ENCODE measurements at places on chromosomes 16 and 17. TPM values are rescaled to one million over a fixed set of nuclear protein-coding genes. Genes with fewer than 3 reads are reported as not detected.
A peak's percentile ranks its signal among the peaks of the same experiment; 100 is the strongest.

Gene SNN
- polyA plus RNA-seq, result 10.6 TPM

Gene KRT20
- not detected for polyA plus RNA-seq

Gene CNTNAP1
- polyA plus RNA-seq, result 1.1 TPM

Gene CALCOCO2
- 182 TPM for polyA plus RNA-seq

Gene RAB37
- 125 TPM for polyA plus RNA-seq

Gene KRTAP4-9
- not detected for polyA plus RNA-seq

Gene GRIN2A
- not detected for polyA plus RNA-seq

Gene COIL
- polyA plus RNA-seq, result 13.4 TPM

- H3K36me3 ChIP-seq, result no peaks in the 10 kb centered on the region
- DNase-seq, result no peak
- no peaks in the 10 kb centered on the region for H3K27me3 ChIP-seq
- no peaks in the 10 kb centered on the region for H3K4me1 ChIP-seq
- no peak overlapping the region for H3K27ac ChIP-seq
These were observed 532.7 kb upstream of the CDH8 start for GRCh38 chr16:62568926-62569325.

DNA sequence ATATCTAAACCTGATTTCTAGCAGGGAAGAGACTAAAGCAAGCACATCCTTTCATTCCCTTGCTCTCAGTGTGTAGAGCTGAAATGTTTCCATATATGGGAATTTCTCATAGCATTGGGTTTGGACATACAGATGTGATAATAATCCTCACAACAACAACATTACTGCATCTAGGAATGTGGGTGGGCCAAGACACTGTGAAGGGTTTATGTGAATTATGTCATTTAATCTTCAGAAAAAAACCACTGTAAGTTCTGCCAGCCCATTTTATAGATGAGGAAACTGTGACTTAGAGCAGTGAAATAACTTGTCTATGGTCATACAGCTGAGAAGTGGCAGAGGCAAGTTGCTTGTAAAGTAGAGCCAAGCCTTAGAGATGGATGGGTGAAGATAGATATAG, 5.2 kb downstream of the OMG start:
- no peak for DNase-seq
- no peak overlapping the region for H3K4me3 ChIP-seq
- no peaks in the 10 kb centered on the region for H3K36me3 ChIP-seq
- no peak overlapping the region for H3K27ac ChIP-seq
- no peaks in the 10 kb centered on the region for H3K4me1 ChIP-seq
- H3K27me3 ChIP-seq, result no peaks in the 10 kb centered on the region

DNA sequence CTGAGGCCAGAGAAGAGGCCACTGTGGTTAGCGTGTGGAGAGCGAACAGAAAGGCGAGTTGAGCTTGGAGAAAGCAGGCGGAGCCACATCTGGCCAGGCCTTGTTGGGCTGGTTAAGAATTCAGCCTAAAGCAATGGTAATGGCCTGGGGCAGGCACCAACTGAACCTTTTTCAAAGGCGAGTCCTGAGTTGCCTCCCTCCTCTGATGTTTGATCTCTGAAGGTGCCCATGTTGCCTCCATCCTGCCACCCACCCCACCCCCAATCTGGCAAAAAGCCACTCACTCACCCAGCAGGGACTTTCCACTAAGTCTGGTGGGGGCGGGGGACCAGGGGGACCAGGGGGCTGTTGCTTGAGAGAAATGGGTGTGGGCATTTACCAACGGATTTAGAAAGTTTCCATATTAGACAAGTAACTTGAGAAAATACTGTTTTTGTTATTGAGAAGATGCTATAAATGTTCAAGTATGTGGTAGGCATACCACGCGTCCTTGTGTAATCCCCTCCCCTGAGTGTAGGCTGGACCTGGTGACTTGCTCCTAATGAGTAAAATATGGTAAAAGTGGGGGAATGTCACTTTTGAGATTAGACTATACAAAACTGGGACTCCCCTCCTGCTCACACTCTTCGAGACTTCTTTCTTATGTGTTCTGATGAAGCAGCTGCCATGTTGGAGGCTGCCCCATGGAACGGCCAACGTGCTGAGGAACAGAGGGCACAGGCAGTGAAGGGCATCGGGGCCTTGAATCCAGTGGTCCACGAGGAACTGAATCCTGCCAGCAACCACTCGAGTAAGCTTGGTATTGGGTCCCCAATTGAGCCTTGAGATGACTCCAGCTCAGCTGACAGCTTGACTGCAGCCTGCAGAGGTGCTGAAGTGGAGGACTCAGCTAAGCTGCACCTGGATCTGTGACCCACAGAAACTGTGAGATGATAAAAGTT, 29.9 kb upstream of the TNS4 start:
- no peak overlapping the region for H3K4me3 ChIP-seq
- peak; percentile 60 for DNase-seq
- H3K27ac ChIP-seq, result no peak overlapping the region
- no peaks in the 10 kb centered on the region for H3K36me3 ChIP-seq
- H3K4me1 ChIP-seq, result peaks cover 79% of the 10 kb centered on the region

DNA sequence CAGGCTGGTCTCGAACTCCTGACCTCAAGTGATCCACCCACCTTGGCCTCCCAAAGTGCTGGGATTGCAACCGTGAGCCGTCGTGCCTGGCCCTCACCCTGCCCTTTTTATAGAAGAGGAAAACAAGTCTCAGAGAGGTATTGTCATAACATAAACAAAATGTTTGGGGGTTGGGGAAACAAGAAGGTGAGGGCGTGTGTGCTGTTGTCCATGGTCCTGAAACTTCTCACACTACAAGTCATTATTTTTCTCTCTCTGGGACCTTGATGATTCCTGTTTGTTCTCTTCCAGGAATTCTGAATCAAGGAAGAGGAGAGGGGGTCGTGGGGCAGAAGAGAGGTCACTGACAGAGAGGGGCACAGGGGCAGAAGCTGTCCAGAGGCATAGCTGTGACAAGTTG, 160.2 kb upstream of the LHX1 start:
- no peaks in the 10 kb centered on the region for H3K4me1 ChIP-seq
- no peak for DNase-seq
- peaks cover 4% of the 10 kb centered on the region for H3K27me3 ChIP-seq
- no peak overlapping the region for H3K27ac ChIP-seq
- no peaks in the 10 kb centered on the region for H3K36me3 ChIP-seq

DNA sequence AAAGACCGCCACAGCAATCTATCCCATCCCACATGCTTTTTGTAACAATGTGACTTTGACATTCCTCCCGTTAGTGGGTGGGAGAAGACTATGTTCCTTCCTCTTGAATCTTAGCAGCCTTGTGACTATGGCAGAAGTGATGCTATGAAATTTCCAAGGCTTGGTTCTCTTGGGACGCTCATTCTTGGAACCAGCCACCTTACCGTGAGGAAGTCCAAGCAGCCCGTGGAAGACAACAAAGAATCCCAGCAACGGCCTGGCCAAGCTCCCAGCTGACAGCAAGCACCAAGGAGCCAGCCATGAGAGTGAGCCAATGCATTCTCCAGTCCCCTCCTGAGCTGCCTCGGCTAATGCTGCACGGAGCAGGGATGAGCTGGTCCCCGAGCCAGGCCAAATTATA, 62.3 kb downstream of the VPS53 start:
- H3K27me3 ChIP-seq, result no peaks in the 10 kb centered on the region
- H3K27ac ChIP-seq, result no peak overlapping the region
- no peaks in the 10 kb centered on the region for H3K4me1 ChIP-seq
- H3K4me3 ChIP-seq, result no peak overlapping the region

All from CD8-positive, alpha-beta memory T cell (primary cell).